ENCODE measurements at places on chromosomes 5 and 9. TPM values are rescaled to one million over a fixed set of nuclear protein-coding genes. Genes with fewer than 3 reads are reported as not detected.

THBS4 gene
- total RNA-seq: 31.6 TPM

GRCh38 chr9:97555164-97555563 lies 53.7 kb downstream of the TMOD1 start:
- DNase-seq: no peak

- DNase-seq: no peak
Observed at GRCh38 chr5:1792842-1793266, 6.8 kb downstream of the MRPL36 start.

HK3 gene
- 9.6 TPM for total RNA-seq

PCSK1 gene
- total RNA-seq: 1.3 TPM

DNA sequence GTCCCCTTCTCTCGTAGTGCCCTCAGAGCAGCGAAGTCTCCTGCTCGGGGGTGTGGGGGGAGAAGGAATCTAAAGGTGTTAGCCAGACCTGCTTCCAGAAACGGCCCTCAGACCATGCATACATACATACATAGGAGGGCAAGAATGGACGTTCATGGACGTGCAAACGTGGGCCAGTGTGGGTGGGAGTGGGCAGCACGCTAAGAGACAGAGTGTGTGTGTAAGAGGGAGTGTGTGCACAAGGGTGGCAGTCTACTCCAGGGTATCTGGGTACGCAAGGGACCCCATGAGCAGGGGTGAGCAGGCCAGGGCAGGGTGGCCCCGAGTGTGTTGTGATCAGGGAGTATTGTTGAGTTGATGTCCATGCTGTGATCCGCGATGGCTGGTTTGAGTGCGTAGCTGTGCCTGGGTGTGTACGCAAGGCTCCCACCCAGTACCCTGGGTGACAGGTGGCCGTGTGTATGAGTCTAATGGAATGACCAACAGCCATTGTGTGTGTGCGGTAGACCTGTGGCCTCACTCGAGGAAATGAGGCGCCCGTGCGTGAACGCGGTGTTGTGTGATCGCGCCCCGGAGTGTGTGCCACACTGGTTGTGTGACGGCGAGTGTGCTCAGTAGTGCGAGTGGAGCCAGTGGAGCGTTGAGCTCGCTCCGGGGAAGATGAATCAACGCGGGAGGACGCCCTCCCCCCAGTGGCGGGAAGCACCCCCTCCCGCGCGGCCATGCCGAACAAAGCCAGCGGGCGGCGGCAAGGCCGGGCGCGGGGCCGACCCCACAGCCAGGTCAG lies 826 bp downstream of the GPRIN1 start:
- DNase-seq: no peak

Measured in esophagus muscularis mucosa (tissue), 4 donors.